Stimulated activated CD8-positive, alpha-beta memory T cell treated with anti-CD3 and anti-CD28 coated beads, Interleukin-7, amount 100 ng/mL, for 48 hours (primary cell): ENCODE measurements at places on chromosomes 16 and 17.

- DNase-seq, result no peak
Measured at GRCh38 chr17:56601591-56601990, 8.1 kb downstream of the NOG start.

DNA sequence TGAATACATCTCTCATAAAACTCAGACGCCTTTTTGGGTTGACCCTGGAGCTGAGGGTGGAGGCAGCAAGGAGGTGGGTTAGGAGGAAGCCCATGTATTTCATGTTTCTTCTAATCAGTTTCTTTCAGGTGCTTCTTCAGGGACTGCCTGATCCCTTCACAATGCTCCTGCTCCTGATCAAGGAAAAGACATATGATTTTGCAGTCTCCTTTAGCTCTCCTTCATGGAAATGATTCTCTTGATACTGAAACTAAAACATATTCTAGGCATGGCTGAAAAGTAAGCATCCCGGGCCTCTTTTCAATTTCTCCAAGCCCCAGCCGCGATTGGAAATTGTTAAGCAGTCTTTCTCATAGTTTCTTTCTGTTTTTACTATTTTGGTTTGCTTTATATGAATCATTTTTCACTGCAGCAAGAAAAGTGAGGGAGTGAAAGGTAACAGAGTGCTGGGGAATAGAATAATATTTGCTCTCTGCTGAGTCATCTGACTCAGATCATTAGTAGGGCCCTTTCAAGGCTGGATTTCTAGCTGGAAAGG lies 730.7 kb downstream of the CDH11 start:
- no peak for DNase-seq

- DNase-seq, result no peak
Measured at GRCh38 chr17:39001703-39002637, 34.8 kb upstream of the FBXO47 start.

GRCh38 chr16:68752602-68753001 lies 15.5 kb downstream of the CDH1 start:
- DNase-seq, result peak; percentile 22

DNA sequence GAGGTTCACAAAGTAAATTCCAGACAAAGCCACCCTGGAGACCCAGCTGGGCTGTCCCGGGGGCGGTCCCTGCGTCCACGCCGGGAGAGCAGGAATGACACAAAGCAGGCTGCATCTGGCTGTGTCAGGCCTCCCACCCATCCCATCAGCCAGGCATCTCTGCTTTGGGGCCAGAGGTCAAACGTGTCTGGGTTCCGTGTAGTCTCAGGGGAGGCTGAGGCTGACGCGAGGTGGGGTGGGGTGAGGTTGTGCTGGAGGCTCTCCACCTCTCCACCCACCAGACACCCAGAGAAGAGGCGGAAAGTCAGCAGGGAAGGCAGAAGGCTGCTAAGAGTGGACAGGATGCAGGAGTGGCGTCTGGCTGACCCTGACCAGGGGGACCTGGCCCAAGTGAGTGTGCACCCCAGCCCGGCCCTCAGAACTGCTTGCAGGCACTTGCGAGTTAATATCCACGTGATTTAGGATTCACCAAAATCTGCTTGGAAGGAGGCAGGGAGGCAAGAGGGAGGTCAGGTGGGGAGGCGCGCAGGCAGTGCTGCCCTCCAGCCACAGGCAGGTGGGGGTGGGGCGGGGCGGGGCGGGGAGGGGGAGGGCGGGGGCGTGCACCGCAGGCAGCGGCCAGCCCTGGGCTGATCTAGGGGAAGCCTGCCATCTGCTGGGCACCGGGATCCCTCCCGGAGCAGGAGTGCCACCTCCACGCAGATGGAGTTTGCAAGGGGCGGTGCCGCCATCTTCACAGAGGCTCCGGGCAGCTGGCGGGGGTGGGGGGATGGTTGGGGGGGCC lies 44.3 kb downstream of the TBC1D16 start:
- DNase-seq, result peak; percentile 53

DNA sequence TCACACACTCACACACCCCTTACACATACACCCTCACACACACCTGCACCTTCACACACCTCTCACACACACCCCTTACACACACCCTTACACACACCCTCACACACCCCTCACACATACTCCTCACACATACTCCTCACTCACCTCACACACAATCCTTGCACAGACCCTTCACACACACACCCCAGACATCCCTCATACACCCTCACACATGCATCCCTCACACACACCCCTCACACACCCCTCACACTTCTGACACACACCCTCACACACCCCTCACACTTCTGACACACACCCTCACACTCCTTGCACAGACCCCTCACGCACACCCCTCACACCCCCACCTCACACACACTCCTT lies 23.9 kb downstream of the C17orf67 start:
- DNase-seq, result no peak

DNA sequence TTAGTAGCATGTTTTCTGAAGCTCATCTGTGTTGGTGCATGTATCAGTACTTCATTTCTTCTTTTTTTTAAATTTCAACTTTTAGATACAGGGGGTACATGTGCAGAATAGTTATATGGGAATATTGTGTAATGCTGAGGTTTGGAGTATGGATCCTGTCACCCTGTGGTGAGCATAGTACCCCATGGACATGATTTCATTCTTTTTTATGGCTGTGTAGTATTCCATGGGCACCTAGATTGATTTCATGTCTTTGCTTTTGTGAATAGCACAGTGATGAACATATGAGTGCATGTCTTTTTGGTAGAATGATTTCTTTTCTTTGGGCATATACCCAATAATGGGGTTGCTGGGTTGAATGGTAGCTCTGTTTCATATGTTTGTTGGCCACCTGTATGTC lies 55.0 kb upstream of the NOL11 start:
- DNase-seq, result no peak

GRCh38 chr16:84884596-84885341 lies 65.0 kb downstream of the CRISPLD2 start:
- no peak for DNase-seq

- no peak for DNase-seq
Measured at GRCh38 chr16:49490321-49490705, 116.7 kb downstream of the C16orf78 start.

DNA sequence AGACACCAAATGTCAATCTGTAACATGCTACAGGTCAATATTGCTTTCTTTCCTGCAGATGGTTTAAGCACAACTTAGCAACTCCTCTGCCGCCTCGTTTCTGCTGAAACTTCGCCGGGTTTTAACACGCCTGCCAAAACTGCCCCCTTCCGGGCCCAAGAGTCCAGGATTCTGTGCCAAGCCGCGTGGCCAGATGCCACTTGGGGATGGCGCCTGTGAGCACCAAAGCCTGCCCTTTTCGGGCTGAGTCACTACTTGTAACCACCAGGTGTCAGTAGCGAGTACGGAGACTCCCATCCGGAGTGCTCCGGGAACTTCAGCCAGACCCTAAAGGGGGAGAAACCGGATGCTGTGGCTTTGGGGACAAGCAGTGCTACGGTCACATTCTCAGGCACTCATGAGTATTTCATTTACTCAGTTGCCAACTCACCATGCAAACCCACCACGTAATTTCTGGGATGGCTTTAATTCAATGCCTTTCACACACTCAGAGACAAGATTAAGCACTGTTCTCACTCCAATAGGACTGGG lies 7.8 kb downstream of the PMP22 start:
- peak; percentile 68 for DNase-seq

DNA sequence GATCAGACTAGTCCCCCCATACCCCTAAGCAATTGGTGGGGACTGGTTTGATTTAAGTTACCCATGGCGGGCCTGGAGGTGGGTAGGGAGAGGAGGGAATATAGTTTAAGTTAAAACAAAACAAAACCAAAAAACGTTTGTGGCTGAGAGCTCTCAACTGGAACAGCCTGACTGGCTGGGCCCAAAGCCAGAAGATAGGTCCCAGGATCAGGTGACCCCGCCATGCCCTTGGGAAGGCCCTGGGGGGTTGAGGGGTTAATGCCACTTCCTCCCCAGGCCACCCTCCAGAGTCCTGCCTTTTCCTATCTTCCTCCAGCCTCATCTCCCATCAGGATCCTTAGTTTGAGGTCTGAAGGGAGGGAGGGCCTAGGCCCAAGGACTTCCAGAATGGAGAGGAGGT lies 82.3 kb upstream of the LHX1 start:
- DNase-seq, result no peak

DNA sequence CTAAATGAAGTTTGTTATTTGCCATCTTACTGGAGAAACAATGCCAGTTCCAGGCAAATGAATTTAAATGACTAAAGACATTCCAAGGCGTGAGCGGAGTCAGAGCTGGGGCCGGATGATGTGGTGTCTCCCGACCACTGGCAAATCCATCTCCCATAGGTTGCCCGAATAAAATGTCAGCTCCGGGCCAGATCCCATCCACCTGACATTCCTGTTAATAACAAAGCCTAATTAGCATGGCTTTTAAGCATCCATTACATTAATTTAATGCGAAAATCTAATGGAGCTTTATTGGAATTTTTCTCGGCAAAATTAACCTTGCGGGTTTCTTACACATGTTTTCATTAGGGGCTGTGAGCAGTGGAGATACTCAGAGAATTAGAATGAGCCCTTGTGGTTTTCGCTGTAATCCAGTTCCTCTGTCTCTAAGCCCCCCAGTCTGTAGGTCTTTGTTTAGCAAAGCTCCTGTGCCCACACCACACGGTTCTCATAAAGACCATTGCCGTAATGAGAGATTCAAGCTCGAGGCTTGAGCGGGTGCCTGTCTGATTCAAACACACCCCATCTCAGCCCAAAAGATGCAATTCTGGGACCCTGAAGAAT lies 123.3 kb downstream of the CCT6B start:
- no peak for DNase-seq

GRCh38 chr17:41667280-41668041 lies 21.2 kb upstream of the EIF1 start:
- DNase-seq, result no peak

DNA sequence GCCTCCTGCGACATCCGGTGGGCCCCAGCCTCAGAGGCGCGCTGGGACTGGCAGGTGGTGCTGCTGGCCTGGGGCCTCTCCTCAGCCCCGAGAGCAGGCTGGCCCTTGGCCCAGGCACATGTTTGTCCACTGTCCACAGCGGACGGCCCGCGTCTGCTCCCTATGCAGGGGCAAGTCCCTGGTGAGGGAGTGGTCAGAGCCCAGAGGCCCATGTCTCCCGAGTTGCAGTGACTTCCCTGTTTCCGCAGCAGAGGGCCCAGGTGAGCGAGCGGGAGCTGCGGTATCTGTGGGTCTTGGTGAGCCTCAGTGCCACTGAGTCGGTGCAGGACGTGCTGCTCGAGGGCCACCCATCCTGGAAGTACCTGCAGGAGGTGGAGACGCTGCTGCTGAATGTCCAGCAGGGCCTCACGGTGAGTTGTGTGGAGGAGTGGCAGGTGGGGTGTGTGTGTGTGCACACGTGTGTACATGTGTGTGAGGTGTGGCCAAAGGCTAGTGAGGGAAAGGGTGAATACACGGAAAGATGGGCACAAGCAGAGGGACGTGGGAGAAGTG lies 10.4 kb downstream of the IL34 start:
- DNase-seq, result no peak

DNA sequence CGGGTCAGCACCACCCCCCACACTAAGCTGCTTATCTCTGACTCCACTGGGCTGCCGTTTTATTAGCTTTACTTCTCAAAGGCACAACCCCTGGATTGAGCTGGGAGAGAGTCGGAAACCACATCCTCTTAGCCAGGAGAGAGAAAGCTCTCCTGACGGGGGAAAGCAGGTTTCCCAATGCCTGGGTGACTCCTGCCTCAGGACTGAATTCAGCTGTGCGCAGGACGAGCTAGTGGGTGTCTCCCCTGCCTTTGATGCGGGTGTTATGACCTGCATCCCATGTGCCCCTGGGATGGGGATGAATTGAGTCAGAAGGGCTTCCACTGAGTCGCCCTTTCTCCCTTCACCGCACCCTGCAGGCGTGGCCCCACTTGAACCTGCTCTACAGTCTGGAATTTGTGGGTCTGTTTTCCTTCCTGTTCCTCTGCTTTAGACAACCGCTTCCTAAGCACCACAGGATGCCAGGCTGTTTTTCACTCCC lies 819.2 kb upstream of the EEF2KMT start:
- DNase-seq, result no peak

DNA sequence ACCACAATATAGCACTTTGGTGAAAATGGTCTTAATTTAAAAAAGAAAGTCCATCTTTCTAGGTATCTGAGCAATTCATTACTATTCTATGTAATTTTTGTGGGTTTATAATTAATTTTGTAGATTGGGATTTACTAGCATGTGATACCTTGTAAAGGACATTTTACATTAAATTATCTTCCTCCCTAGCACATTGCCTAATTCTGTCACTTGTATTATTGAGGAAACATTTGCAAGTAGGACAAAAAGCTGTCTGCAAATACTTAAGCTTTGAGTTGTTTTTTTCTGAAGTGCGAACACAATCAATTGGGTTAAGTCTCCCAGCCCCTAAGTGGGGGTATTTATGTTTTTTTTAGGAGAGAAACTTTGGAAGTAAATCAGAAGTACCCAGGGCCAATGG lies 167.0 kb downstream of the PRKCA start:
- no peak for DNase-seq

GRCh38 chr16:85912211-85912974 lies 13.4 kb downstream of the IRF8 start:
- DNase-seq, result no peak

DNA sequence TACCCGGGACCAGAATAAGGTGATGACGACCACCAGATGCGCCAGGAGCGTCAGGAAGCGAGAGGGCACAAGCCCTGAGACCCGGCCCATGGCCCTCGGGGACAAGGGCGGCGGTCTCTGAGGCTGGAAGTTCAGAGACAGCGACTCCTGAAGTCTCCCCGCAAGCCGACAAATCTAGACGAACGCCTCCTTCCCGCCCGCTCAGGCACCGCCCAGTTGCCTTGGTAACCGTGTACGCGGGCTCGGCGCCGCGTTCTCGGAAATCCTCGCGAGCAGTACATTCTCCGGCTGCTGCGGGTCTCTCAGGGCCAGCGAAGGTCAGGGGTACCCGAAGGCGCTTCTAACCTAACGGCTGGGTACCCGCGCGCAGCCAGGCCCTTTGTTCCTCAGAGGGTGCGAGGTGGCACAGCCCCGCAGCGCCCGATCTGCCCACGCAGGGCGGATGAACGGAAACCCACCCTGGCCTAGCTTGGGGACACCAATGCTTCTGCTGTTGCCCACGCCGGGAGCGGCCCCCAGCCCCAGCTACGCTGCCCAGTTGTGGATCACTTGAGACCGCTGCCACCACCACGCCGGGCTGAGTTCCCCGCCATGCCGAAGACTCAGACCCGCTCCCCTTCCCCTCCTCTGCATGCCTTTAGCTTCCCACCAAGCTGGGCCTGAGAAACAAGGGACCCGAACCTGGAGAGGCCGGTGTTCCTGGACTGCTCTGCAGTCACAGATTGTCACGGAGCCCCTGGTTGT lies at the start of gene TMEM107:
TSS of gene TMEM107 (minus strand) at position 184 of the 744 bp plus-strand sequence. CDS start at position 90, 94 bp downstream.
- DNase-seq, result no peak

DNA sequence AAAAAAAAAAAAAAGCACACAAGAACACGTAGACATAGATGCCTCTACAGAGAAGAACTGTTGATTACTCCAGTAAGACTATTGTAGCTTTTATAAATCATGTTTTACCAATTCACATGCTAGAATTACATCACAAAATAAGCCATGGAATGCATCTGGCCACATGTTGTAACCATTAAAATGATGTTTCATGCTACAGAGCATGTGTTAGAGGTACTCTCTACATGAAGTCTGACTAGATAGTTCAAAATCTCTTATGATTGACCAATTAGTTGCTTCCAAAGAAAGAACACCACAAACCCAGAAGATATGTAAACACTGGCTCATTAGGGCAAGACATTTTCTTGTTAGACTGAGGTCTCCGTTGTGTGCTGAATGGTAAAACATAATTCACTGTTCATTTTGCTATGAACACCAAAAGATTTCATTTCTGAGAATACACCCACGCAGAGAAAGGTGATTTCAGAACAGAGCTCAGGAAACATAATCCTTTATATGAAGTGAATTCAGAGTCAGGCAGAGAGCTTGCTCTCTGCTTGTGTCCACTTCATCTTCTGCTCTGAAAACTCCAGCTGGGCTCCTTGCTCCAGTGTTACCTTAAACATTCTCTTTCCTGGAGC lies 411.4 kb upstream of the SOX9 start:
- no peak for DNase-seq
